Activated naive CD8-positive, alpha-beta T cell treated with anti-CD3 and anti-CD28 coated beads for 36 hours (primary cell): ENCODE measurements at places on chromosomes 3 and 15. TPM values are rescaled to one million over a fixed set of nuclear protein-coding genes. Genes with fewer than 3 reads are reported as not detected.

DNA sequence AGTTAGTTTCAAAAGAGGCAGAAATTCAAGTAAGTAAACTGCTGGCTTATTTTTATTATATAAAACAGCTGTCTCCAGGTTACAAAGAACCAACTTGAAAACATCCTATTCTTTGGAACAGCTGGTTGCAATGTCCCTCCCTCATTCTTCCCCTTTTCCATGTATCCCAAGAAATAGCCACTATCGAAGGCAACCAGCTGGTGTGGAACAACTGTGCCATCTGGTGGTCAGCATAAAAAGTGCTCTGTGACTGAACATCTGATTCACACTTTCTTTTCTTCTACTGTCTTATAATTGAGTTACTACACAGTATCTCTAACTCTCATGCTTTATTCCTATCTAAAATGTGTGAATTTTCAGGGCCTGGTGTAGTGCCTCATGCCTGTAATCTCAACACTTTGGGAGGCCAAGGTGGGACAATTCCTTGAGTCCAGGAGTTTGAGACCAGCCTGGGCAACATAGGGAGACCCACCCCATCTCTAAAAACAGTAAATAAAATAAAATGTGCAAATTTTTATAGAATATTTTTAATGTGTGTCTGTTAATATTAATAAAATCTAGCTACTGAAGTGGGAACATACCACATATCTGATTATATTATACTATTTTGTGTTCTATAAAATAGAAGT, 9.6 kb downstream of the OSBPL11 start:
- H3K4me1 ChIP-seq: peaks cover 18% of the 10 kb centered on the region
- H3K27ac ChIP-seq: no peak overlapping the region
- peak; percentile 32 for DNase-seq
- H3K4me3 ChIP-seq: no peak overlapping the region
- no peaks in the 10 kb centered on the region for H3K36me3 ChIP-seq

DNA sequence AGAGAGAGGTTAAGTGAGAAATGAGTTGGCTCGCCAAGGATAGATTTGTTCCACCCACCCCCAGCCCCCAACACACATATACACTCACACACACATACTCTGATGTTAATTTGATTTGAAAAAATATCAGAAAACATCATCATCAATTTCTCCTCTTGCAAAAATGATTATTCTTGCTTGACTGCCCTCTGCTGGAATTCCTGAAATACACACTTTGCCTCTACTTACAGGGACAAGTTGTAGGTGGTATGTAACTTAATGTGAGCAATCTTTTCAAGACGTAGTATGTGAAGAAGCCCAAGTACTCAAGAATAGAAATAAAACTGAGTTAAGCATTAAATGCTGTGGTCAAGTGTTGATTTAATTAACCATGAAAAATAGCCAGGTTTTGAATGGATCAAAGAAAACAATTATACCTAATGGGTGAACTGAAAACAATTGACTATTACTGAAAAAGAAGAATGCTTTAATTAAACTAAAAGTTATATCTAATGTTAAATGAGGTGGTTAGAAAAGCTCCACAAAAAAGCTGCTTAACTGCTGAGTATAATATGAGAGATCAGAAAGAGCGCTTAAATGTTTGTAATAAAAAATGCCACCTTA, 46.6 kb upstream of the MDFIC2 start:
- H3K27me3 ChIP-seq: peaks cover 4% of the 10 kb centered on the region
- peaks cover 1% of the 10 kb centered on the region for H3K4me1 ChIP-seq
- no peaks in the 10 kb centered on the region for H3K36me3 ChIP-seq
- H3K4me3 ChIP-seq: no peak overlapping the region

GRCh38 chr15:37298271-37298670, 197.9 kb upstream of the MEIS2 start:
- no peak for DNase-seq
- H3K4me3 ChIP-seq: no peak overlapping the region
- no peaks in the 10 kb centered on the region for H3K27me3 ChIP-seq
- H3K27ac ChIP-seq: no peak overlapping the region
- no peaks in the 10 kb centered on the region for H3K36me3 ChIP-seq

NPAP1 gene
- total RNA-seq: not detected

- H3K4me1 ChIP-seq: no peaks in the 10 kb centered on the region
- H3K36me3 ChIP-seq: no peaks in the 10 kb centered on the region
- H3K27me3 ChIP-seq: no peaks in the 10 kb centered on the region
- no peak for DNase-seq
- no peak overlapping the region for H3K4me3 ChIP-seq
These were observed 96.2 kb downstream of the CACNA1D start for GRCh38 chr3:53590606-53591005.

GRCh38 chr15:77538793-77539497, 93.8 kb downstream of the LINGO1 start:
- no peaks in the 10 kb centered on the region for H3K36me3 ChIP-seq
- no peak for DNase-seq
- peaks cover 4% of the 10 kb centered on the region for H3K27me3 ChIP-seq
- no peak overlapping the region for H3K4me3 ChIP-seq

- no peak overlapping the region for H3K27ac ChIP-seq
- H3K27me3 ChIP-seq: no peaks in the 10 kb centered on the region
- no peaks in the 10 kb centered on the region for H3K4me1 ChIP-seq
- no peaks in the 10 kb centered on the region for H3K36me3 ChIP-seq
These were observed 96.1 kb upstream of the PLSCR5 start for GRCh38 chr3:146701246-146701645.

GRCh38 chr3:120129051-120129450, 34.8 kb upstream of the GSK3B start:
- no peaks in the 10 kb centered on the region for H3K4me1 ChIP-seq
- no peaks in the 10 kb centered on the region for H3K36me3 ChIP-seq
- peaks cover 8% of the 10 kb centered on the region for H3K27me3 ChIP-seq
- H3K27ac ChIP-seq: no peak overlapping the region
- no peak for DNase-seq
- H3K4me3 ChIP-seq: no peak overlapping the region

C15orf62 gene
- 0.50 TPM for total RNA-seq

DNA sequence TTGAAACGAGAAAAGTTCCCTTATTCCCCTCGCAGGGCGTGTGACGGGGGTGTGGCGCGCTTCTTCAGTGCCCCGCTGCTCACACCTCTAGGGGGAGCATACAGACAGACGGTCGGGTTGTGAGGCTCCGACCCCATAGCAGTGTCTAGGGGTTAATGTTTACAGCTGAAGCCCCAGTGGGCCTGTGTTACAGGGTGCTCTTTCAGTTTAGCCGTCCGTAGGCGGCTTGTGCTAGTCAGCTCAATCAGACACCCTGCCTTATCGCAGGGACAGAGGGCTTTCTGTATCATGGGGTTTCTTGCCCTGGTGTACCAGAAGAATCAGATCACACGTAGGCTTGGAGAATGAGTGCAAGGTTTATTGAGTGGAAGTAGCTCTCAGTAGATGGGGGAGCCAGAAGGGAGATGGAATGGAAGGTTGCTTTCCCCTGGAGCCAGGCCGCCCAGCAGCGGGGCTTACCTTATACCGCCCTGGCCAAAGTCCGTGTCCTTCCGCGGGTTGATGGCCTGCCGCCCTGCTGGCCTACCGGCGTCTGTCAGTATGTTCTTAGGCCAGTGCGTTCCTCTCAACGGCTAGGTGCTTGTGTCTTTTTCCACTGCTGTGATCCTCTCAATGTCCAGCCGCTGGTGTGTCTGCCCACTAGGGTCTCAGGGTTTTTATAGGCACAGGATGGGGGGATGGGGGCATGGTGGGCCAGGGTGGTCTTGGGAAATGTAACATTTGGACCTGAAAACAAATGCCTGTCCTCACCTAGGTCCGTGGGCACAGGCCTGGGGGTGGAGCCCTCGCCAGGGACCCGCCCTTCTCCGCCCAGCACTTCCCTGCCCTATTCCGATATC, 32.2 kb upstream of the ACP3 start:
- H3K36me3 ChIP-seq: no peaks in the 10 kb centered on the region
- peaks cover 8% of the 10 kb centered on the region for H3K27me3 ChIP-seq
- H3K4me1 ChIP-seq: no peaks in the 10 kb centered on the region
- DNase-seq: no peak

DNA sequence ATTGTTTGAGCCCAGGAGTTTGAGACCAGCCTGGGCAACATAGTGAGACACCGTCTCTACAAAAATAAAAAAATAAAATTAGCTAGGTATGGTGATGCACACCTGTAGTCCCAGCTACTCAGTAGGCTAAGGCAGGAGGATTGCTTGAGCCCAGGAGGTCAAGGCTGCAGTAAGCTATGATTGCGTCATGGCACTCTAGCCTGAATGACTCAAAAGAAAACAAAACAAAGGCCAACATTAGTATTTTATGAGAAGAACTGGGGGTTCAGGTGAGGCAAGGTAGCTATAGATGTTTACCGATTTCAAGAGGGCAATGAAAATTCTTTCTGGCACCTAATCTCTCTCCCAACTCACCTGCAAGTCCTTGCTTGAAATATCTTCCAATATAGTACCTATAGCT, 77.2 kb downstream of the GREM1 start:
- no peaks in the 10 kb centered on the region for H3K36me3 ChIP-seq
- DNase-seq: no peak
- H3K4me1 ChIP-seq: no peaks in the 10 kb centered on the region
- no peak overlapping the region for H3K4me3 ChIP-seq
- H3K27me3 ChIP-seq: peaks cover 4% of the 10 kb centered on the region

TFRC gene
- total RNA-seq: 550 TPM

GRCh38 chr3:140204271-140204984, 269.4 kb downstream of the CLSTN2 start:
- no peaks in the 10 kb centered on the region for H3K36me3 ChIP-seq
- H3K27ac ChIP-seq: no peak overlapping the region
- no peak overlapping the region for H3K4me3 ChIP-seq
- DNase-seq: no peak
- H3K4me1 ChIP-seq: no peaks in the 10 kb centered on the region

FYCO1 gene
- total RNA-seq: 9.4 TPM

PLAAT1 gene
- total RNA-seq: 0.28 TPM

DNA sequence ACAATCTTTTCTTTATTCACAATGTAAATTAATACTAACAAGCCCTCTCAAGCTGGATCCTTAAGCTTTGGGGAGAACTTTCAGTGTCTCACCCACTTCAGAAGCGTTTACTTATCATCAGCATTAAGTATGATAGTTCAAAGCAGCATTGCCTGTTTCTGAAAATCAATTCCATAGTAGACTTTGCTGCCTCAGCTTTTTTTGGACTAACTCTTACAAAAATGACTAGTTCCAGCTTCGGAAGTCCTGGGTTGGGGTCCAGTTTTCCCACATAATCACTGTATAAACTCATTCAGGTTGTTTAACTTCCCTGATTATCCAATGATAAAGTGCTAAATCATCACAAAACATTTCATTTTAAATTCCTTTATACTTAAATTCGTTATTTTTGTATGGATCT, 114.4 kb downstream of the NR2F2 start:
- DNase-seq: no peak
- H3K27ac ChIP-seq: no peak overlapping the region
- H3K36me3 ChIP-seq: no peaks in the 10 kb centered on the region
- peaks cover 17% of the 10 kb centered on the region for H3K27me3 ChIP-seq

DNA sequence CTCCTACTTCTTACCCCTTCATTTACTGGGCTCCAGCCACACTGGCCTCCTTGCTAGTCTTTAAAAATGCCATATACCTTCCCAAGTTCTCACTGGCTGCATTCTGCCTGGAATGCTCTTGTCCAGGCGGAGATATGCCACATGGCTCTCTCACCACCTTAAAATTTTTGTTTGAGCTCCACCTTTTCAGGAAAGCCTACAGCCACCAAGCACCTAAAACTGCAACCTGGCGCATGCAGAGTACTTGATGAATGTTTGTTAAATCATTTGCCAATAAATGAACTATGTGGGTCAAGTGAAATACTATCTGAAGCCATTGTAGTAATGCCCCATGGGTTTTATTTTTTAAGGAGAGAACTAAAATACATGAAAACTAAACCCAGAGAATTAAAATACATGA, 54.3 kb downstream of the GLB1 start:
- no peak for DNase-seq
- H3K27me3 ChIP-seq: peaks cover 9% of the 10 kb centered on the region
- no peak overlapping the region for H3K4me3 ChIP-seq

GRCh38 chr3:52693071-52693470, 7.2 kb downstream of the GNL3 start:
- DNase-seq: no peak
- peaks cover 68% of the 10 kb centered on the region for H3K36me3 ChIP-seq
- no peak overlapping the region for H3K4me3 ChIP-seq
- peak overlapping the region; percentile 65 for H3K27ac ChIP-seq

PPP1R14D gene
- total RNA-seq: not detected

GRCh38 chr15:101463270-101463669, 26.2 kb downstream of the PCSK6 start:
- peaks cover 25% of the 10 kb centered on the region for H3K27me3 ChIP-seq
- no peak overlapping the region for H3K27ac ChIP-seq
- H3K36me3 ChIP-seq: no peaks in the 10 kb centered on the region
- H3K4me1 ChIP-seq: peaks cover 25% of the 10 kb centered on the region
- H3K4me3 ChIP-seq: no peak overlapping the region

DNA sequence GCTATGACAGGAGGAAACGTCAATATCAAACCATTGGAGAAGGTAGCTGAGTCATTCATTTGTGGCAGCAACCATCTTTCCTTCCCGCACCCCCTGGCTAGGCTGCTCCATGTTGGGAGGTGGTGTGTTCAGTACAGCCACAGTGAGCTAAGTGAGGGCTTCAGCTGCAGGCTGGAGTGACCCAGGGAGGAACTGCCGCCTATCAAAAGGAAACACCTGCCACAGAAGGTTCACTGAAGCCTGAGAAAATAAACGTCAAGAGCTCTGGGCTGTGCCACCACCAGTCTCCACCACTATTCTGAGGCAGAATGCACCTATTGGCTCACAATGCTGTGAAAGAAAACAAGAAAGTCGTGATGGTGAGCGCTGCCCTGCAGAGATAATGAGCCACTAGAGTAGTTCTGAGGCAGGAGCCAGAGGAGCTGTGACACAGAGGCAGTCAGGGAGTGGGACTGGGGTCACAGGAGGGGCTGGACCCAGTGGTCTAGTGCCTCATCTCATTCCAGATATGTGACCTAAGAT, 34.8 kb upstream of the CD47 start:
- H3K4me3 ChIP-seq: peak overlapping the region; percentile 87
- H3K27ac ChIP-seq: peak overlapping the region; percentile 100
- peak; percentile 57 for DNase-seq

IDH2 gene
- total RNA-seq: 157 TPM

- H3K27ac ChIP-seq: no peak overlapping the region
- H3K36me3 ChIP-seq: no peaks in the 10 kb centered on the region
- H3K4me1 ChIP-seq: no peaks in the 10 kb centered on the region
- no peak overlapping the region for H3K4me3 ChIP-seq
- peaks cover 2% of the 10 kb centered on the region for H3K27me3 ChIP-seq
- no peak for DNase-seq
These were observed 295.3 kb downstream of the RBMS3 start for GRCh38 chr3:29576181-29576580.

MYL3 gene
- total RNA-seq: not detected
